Urinary bladder (tissue), 4 donors: ENCODE measurements at places on chromosomes 7 and 10.
A peak's percentile ranks its signal among the peaks of the same experiment; 100 is the strongest.

DNA sequence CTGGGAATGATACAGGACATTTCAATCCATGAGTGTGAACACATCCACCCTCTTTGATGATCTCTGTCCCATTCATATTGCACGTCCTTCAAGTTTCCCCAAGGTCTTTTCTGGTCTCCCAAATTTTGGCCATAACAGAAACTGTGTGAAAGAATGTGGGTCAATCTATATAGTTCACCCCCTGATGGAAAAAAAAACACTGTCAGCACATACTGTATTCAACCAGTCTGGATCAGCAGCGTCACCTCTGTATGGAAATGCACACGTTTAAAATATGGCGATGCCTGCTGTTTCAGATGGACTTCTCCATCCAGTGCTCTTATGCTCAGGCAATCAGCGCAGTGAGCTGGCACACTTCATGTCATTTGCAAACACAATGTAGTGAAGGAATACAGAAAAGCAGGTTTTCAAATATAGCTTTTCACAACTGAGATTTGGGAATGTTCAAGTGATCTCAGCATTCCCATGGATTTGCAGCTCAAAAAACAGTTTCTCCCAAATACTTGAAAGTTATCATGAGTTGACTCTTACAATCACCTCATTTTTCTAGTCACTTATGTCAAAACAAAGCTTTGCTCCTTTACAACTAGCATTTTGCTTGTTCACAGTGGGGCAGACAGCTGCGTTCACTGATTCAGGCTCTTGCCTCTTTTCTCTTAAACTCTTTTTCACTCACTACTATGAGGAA, 61.1 kb downstream of the FAM13C start:
- DNase-seq = no peak

- DNase-seq = no peak
Measured at GRCh38 chr7:30799206-30799975, 28.2 kb downstream of the MINDY4 start.

- no peak for DNase-seq
Measured at GRCh38 chr7:94008537-94008936, 4.4 kb upstream of the BET1 start.

- no peak for DNase-seq
Measured at GRCh38 chr10:72695496-72695895, 3.6 kb downstream of the MCU start.

- no peak for DNase-seq
Measured at GRCh38 chr10:97882142-97883091, 32.8 kb downstream of the GOLGA7B start.

GRCh38 chr10:73408061-73408460, 5.8 kb downstream of the ANXA7 start:
- DNase-seq = no peak

DNA sequence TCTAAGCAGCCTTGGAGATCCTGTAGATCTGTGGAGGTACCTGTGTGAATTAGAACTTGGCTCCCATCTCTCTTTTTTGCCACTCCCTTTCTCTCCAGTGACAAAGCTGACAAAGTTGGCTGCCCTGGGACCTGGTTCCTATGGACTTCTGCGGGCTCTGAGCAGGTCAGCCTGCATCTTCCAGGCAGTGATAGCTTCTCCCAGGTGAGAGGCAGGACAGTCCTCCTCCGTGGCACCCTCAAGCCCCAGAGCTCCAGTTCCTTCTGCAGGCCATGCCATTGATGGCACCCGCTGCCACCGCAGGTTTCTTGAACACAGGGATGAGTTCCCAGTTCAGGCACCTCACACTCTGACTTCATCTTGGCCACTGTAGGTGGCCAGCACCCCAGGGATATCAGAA, 73.5 kb upstream of the GRB10 start:
- DNase-seq = no peak

DNA sequence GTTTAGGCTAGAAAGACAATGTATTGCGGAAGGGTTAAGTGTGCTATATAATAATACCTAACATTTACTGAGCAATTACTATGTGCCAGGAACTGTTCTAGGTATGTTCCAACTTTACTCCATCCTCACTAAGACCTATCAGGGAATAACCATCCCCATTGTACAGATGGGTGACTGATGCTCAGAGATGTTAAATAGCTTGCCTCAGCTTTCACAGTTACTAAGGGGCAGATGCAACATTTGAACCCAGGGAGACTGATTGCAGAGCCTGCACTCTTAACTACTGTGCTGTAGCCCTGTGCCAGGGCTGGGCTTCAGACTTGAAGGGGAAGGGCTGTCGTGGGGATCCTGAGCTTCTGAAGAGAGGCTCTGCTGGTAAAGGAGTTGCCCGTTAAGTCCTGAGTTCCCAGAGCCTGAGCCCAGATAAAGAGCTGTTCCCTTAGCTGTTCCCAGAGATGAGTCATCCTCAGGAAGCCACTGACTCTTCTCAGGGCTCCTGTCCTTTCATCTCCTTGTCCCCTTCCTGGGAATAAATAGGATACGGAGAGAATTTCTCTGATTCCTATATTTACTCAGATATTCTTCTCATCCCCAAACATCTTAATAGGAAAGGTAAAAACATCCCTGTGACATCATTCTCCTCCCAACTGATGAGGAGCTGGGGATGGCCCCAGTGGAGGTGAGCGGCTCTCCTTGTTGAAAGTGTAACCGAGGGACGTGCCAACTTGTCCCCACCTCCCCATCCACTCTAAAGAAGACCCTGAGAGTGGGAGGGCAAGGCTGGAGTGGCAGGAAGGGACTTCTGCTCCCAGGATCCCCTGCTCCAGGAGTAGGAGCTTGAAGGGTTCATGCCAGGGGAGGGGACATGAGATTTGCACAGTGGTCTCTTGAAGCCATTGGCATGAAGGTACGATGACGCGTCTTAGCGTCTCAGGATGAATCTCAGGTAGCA, 28.0 kb upstream of the HABP2 start:
- DNase-seq = no peak

DNA sequence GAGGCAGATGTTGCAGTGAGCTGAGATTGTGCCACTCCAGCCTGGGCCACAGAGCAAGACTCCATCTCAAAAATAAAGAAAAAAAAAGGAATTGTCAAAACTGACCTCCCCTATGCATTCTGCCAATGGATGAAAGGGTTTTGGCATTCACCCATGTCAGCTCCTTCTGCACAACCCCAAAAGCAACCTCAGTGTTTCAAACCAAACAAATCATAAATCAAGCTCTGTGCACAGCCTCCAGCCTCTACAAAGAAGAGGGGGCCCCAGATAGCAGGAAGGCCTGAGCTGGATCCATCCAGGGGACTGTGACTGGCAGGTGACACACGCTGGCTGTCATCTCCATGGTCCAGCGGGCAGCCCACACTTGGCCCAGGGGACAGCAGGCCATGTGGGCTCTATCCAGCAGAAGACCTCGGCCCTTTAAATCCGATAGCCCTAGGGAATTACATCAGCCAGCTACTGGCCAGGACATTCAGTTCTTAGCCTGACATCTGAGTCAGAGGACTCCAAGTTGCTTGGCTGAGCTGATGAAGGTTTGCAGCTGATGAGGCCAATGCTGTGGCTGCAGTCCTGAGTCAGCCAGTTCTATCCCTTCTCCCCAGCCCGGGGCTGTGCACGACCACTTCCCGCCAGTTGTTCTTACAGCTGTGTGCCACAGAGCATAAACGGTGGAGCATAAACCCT, 52.0 kb upstream of the FIGNL1 start:
- peak; percentile 55 for DNase-seq

DNA sequence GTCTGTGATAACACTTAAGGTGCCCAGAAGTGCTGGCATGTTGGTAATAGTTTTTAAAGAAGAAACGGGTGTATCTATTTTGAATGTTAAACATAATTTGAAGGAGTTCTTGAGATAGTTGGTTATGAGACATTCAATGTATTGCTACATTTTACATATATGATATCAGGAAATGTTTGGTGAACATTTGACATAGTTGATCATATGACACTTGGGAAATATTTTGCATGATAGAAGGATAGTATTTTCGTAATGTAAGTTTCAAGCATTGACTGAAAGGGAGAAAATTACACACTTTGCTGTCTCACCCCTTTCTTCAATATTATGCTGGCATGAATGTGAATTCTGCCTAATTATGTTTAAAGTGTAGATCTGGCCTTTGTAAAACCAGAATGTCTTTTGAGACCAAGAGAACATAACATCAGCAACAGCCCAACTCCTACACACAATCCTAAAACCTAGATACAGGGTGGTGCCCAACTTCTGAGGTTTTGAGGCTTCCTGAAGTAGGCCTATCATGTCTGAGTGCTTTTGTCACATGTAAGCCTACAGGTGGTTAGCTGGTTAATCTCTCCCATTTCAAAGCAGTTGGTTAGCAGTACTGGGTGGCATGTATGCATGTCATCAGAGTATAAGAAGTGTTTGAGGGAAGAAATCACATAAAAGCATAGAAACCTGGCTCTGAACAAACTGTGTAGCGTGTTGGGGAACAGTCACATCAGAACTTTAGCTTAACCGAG, 2.1 kb downstream of the ADD3 start:
- no peak for DNase-seq

DNA sequence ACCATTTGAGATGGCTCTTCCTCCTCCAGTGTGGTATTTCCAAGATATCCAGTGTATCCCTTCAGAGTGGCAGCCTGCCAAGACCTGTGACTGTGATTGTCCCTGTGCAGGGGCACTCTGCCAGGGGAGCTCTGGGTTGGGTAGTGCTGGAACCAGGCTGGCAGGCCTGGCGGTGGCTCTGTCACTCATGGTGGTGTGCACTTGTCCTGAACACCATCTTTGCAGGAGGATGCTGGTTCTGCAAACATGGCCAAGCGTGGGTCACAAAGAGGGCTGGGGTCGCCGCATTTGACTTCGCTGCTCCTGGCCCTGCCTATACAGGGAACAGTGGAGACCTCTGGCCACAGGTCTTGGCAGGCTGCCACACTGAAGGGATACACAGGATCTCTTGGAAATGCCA, 205.2 kb downstream of the PRPF18 start:
- DNase-seq = no peak

GRCh38 chr7:76151932-76152331, 49.8 kb upstream of the SRRM3 start:
- no peak for DNase-seq

- DNase-seq = no peak
Measured at GRCh38 chr7:131610007-131610406, 53.6 kb upstream of the PODXL start.

DNA sequence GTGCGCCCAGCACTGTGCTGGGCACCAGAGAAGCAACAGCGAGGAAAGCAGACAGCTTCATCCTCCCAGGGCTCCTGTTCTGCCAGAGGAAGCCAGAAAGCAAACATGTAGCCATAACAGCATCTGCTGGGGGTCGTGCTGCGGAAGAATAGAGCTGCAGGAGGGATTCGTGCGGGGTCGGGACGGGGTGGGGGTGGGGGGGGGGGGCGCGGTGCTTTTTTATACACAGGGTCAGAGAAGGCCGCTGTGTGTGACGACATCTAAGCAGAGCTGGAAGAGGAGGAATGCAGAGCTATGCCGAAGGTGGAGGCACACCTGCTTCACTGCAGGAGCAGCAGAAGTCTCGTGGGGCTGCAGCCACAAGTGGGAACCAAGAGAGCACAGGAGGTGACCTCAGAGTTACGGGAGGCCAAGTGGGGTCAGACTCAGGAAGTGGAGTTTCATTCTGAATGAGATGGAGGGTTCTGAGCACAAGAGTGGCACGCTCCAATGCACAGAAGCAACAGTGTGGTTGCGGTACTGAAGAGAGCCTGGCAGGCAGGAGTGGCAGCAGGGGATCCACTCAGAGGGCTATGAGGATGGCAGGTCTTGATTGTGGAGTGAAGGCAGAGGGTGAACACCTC, 11.1 kb downstream of the PKD1L1 start:
- DNase-seq = no peak

DNA sequence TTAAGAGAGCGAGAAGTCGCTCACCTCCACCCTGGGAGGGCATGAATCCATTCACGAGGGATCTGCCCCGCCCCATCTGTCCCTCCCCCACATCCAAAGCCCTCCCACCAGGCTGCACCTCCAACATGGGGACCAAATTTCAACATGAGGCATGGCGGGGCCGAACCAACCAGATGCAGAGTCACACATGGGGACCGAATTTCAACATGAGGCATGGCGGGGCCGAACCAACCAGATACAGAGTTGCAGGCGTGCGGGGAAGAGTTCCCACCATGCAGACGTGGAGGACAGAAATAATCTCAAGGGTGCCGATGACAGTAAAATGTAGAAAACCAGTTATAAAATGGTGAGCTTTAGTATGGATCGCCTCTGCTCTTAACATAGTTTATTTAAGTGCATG, 564.4 kb downstream of the DNAJB6 start:
- DNase-seq = no peak

GRCh38 chr7:99293167-99293566, 20.5 kb downstream of the MYH16 start:
- no peak for DNase-seq

GRCh38 chr7:19304086-19304485, 158.9 kb upstream of the FERD3L start:
- DNase-seq = no peak

DNA sequence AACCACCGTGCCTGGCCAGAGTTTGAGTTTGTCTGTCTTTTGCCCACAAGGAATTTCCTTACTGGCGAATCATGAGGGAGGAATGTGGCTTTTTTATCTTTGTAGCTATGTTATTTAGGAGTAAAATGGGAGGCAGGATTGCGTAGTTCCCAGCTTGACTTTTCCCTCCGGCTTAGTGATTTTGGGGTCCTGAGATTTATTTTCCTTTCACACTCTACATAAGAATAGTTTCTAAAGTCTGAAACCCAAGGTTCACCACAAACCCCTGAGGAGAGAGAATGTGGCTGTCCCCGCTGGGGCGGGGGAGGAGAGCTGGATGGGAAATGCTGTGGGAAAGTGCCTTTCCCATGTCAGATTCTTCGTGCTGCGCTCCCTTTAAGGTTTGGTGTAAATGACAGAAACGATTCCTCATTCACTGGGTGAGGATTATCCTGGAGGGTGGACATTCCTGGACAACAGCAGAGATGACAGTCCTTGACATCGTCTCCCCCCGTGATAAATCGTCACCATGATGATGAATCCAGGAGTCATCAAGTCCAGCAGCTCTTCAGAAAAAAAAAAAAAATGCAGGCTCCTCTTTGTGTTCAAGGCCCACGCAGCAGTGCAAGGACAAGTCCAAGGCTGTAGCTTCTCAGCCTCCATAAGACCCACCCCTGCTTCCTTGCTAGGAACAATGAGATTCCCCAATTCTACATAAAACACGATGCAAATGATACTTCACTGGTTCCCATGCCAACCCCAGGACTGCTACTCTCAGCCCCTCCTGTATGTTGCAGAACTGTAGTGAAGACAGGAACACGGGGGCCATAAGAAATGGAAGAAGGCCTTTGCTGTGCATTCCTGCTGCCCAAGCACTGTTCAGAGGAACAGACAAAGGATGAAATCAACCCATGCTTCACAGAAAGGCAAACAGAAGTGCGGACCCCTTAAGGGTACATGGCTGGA, 233.1 kb downstream of the CCDC3 start:
- DNase-seq = no peak

- no peak for DNase-seq
Measured at GRCh38 chr10:6204341-6205191, 1.8 kb downstream of the PFKFB3 start.
